Psoas muscle (tissue), 8 donors: ENCODE measurements at places on chromosomes 16 and 17. TPM values are rescaled to one million over a fixed set of nuclear protein-coding genes. Genes with fewer than 3 reads are reported as not detected.

SYNGR3 gene
- total RNA-seq: 0.52 TPM

CCL15 gene
- not detected for total RNA-seq

- DNase-seq: no peak
- no peaks in the 10 kb centered on the region for H3K27me3 ChIP-seq
- no peaks in the 10 kb centered on the region for H3K4me1 ChIP-seq
- no peaks in the 10 kb centered on the region for H3K36me3 ChIP-seq
- H3K4me3 ChIP-seq: no peak overlapping the region
Measured at GRCh38 chr17:34902831-34903547, 58.3 kb downstream of the CCT6B start.

- H3K27me3 ChIP-seq: no peaks in the 10 kb centered on the region
- H3K27ac ChIP-seq: peak overlapping the region; percentile 67
- H3K4me3 ChIP-seq: peak overlapping the region; percentile 11
- peaks cover 22% of the 10 kb centered on the region for H3K36me3 ChIP-seq
- peaks cover 30% of the 10 kb centered on the region for H3K4me1 ChIP-seq
Measured at GRCh38 chr17:49836111-49837030, 11.5 kb downstream of the TAC4 start.

NECAB2 gene
- not detected for total RNA-seq
